ENCODE measurements at places on chromosomes 5 and 9. TPM values are rescaled to one million over a fixed set of nuclear protein-coding genes. Genes with fewer than 3 reads are reported as not detected.
A peak's percentile ranks its signal among the peaks of the same experiment; 100 is the strongest.

- no peak overlapping the region for H3K27ac ChIP-seq
- no peaks in the 10 kb centered on the region for H3K4me1 ChIP-seq
- no peaks in the 10 kb centered on the region for H3K36me3 ChIP-seq
- peak; percentile 74 for DNase-seq
- H3K4me3 ChIP-seq, result no peak overlapping the region
- H3K27me3 ChIP-seq, result no peaks in the 10 kb centered on the region
Measured at GRCh38 chr5:152505442-152506042, 100.5 kb upstream of the NMUR2 start.

GRCh38 chr5:13955896-13956295, 11.4 kb upstream of the DNAH5 start:
- H3K27me3 ChIP-seq, result no peaks in the 10 kb centered on the region
- no peak for DNase-seq
- H3K36me3 ChIP-seq, result no peaks in the 10 kb centered on the region
- H3K4me1 ChIP-seq, result no peaks in the 10 kb centered on the region

DNA sequence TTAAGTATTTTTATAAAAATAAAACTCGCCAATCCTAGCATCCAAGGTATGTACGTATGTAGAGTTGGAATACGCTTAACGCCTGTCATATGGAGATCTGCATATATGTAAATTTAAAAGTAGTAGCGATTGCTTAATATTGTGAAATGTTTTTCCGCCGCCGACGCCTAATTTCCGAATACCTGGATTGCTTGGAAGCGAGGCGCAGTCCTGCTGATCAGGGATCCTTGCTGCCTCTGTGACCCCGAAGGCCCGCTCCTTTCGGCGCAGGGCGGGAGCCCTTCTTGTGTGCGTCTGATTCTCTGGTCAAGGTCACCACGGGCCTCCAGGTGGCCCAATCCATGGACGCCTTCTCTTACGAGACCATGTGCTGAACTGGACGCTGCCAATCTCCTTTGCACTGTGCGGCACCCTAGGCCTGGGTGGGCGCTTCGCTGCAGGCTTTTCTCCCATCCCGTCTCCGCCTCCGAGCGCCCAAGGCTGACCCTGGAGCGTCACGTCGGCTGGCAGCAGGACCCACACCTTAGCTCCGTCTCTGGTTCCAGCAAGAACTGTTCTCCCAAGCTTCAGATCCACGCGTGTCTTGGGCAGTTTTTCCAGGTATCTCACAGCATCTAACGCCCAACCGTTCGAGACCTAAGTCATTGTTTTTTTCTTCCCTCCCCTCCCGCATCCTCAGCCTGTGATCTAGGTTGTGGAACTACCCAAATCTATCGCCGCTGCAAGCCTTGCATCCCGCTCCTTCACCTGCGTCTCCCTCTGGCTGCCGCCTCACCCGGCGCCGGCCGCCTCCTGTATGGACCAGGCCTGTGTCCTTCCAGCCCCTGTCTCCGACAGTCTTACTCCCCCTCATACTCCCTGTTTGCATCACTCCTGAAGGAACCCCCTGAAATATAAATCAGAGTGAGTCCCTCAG, 3.6 kb upstream of the TRIM41 start:
- H3K27me3 ChIP-seq, result no peaks in the 10 kb centered on the region
- peaks cover 14% of the 10 kb centered on the region for H3K4me1 ChIP-seq
- H3K27ac ChIP-seq, result no peak overlapping the region
- no peaks in the 10 kb centered on the region for H3K36me3 ChIP-seq
- DNase-seq, result no peak

GRCh38 chr9:132743931-132744479, 73.7 kb downstream of the GTF3C4 start:
- no peaks in the 10 kb centered on the region for H3K36me3 ChIP-seq
- H3K27ac ChIP-seq, result no peak overlapping the region
- DNase-seq, result no peak
- no peaks in the 10 kb centered on the region for H3K4me1 ChIP-seq
- peaks cover 45% of the 10 kb centered on the region for H3K27me3 ChIP-seq

DNA sequence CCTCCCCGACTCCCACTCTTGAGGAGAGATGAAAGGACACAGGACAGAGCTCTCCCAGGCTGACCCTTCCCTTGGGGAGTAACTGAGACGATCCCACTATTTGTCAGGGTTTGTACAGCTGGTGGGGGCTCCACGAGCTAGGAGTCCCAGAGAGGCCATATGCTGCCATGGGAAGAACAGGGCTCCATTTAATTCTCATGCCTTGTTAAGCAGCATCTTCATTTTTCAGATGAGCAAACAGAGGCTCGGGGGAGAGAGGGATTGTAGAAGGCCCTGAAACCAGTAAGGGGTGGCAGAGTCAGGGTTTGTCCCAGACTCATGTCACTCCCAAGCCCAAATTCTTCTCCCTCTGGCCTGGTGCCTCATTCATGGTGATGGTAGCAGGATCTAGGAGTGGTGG, 176.4 kb downstream of the NSG2 start:
- no peaks in the 10 kb centered on the region for H3K36me3 ChIP-seq
- H3K4me1 ChIP-seq, result no peaks in the 10 kb centered on the region

DNA sequence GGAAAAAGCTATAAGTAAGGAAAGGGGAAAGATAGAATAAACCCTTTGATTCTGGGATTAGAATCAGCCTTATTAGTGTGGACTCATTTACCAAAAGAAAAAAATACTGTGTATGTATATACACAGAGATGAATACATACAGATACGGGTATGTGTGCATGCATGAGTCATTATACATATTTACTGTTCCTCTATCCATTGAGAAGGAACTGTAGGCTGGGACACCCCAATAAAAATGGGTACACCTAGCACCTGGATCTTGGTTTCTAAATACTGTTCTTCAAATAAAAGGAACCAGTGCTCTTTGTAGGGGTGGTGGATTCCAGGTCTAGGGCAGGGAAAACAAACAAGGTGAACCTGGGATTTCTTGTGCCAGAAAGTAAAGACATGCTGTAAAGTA, 48.3 kb downstream of the WHRN start:
- H3K4me3 ChIP-seq, result no peak overlapping the region
- no peak for DNase-seq
- no peaks in the 10 kb centered on the region for H3K4me1 ChIP-seq
- H3K27me3 ChIP-seq, result no peaks in the 10 kb centered on the region

DNA sequence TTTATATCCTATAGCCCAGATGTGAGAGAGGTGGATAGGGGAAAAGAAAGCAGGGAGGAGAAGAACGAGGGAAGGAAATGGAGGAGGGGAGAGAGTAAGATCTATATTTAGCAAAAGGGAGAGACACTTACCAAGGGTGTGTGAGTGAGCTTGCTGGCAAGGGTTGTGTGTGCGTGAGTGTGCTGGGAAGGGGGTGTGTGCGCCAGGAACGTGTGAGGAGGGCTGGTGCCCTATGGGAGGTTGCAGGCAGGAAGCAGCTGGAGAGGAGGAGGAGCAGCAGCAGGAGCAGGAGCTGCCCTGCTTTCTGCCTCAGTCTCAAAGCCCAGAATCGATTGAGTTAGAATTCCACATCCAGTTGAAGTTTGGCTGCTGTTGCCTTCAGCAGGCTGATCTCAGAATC, 148.3 kb upstream of the RUSC2 start:
- H3K27me3 ChIP-seq, result no peaks in the 10 kb centered on the region
- H3K4me1 ChIP-seq, result no peaks in the 10 kb centered on the region
- H3K36me3 ChIP-seq, result peaks cover 15% of the 10 kb centered on the region
- DNase-seq, result peak; percentile 16
- no peak overlapping the region for H3K27ac ChIP-seq

DNA sequence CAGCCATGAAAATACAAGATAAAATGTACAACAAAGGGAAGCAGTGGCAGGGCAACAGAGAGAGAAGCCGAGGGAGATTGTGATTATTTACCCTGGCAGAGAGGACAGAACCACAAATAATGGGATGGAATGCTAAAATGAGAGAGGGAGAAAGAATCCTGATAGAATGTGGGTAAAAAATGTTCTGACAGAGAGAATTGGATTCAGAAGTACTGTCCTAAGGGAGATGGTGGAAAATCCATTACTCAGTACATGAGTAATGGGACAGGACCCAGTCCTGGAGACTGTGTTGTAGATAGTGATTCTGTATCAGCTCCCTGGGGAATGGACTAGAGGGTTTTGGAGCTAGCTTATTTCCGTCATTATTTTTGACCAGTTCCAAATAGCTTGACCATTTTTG, 831.5 kb downstream of the MAT2B start:
- no peaks in the 10 kb centered on the region for H3K4me1 ChIP-seq
- no peak for DNase-seq
- H3K36me3 ChIP-seq, result no peaks in the 10 kb centered on the region
- no peak overlapping the region for H3K4me3 ChIP-seq

- H3K36me3 ChIP-seq, result no peaks in the 10 kb centered on the region
- peaks cover 74% of the 10 kb centered on the region for H3K27me3 ChIP-seq
- no peaks in the 10 kb centered on the region for H3K4me1 ChIP-seq
- no peak for DNase-seq
- no peak overlapping the region for H3K27ac ChIP-seq
Measured at GRCh38 chr5:37834542-37835379, 5.1 kb downstream of the GDNF start.

GRCh38 chr9:122372856-122373845, 2.3 kb downstream of the PTGS1 start:
- no peak overlapping the region for H3K4me3 ChIP-seq
- DNase-seq, result no peak
- H3K27me3 ChIP-seq, result peaks cover 9% of the 10 kb centered on the region
- no peaks in the 10 kb centered on the region for H3K36me3 ChIP-seq

DNA sequence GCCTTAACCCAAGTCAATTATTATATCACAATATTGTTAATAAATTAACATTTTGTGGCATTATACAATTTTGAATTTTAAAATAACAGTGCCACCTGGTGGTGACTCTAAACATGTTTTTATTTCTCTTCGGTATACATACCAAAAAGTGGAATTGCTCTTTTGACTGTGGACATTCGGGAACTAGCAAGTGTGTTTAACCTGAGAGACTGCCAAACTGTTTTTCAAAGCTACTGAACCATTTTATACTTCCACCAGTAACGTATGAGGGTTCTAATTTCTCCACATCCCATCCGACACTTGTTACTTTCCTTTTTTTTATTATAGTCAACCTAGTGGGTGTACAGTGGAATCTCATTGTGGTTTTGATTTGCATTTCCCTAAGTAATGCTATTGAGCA, 18.3 kb upstream of the HSDL2 start:
- peak; percentile 34 for DNase-seq
- H3K4me3 ChIP-seq, result no peak overlapping the region
- no peak overlapping the region for H3K27ac ChIP-seq
- no peaks in the 10 kb centered on the region for H3K36me3 ChIP-seq
- no peaks in the 10 kb centered on the region for H3K4me1 ChIP-seq
- H3K27me3 ChIP-seq, result no peaks in the 10 kb centered on the region

GRCh38 chr9:123300554-123300953, 32.2 kb upstream of the STRBP start:
- no peak overlapping the region for H3K27ac ChIP-seq
- no peak overlapping the region for H3K4me3 ChIP-seq
- H3K27me3 ChIP-seq, result no peaks in the 10 kb centered on the region
- H3K36me3 ChIP-seq, result no peaks in the 10 kb centered on the region

DNA sequence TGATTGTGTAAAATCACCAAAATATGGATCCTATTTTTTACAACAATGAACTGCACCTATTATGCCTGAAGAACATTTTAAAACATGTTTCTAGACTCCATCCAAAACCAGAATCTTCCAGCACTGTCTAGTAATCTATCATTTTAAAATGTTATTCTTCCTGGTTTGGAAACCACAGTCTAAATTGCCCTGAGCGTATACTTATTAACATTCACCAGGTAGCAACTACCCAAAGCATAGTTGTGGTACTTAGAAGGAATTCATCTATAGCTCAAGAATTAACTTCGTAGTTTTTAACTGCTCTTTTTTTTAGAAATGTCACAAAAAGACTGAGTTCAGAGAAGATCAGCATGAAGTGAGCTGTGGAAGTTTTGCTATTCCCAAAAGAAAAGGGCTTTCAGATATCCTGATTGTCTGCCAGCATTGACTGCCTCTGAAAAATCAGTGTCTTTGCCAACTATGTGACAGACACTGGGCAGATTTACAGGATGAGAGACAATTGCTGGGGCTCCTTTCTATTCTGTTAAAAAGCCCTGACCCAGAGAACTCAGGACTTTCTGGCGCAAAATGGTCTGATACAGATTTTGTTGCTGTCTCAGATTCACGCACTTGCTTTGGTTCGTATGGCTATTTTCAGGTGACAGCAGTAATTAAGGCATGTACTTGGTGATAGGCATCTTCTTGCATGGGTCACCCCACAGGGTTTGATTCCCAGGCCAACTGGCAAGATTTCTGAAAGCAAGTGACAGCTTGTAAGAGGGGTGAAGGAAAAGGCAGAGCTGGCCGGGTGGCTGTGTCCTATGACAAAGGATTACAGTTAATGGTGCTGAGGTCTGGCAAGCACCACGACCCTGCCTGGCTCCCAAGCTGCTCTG, 152.5 kb upstream of the RAI14 start:
- H3K4me3 ChIP-seq, result no peak overlapping the region
- DNase-seq, result no peak
- no peaks in the 10 kb centered on the region for H3K27me3 ChIP-seq

- DNase-seq, result no peak
- no peak overlapping the region for H3K4me3 ChIP-seq
- no peaks in the 10 kb centered on the region for H3K27me3 ChIP-seq
Measured at GRCh38 chr9:92934321-92934720, 13.0 kb upstream of the FGD3 start.

- H3K27me3 ChIP-seq, result no peaks in the 10 kb centered on the region
- H3K4me1 ChIP-seq, result no peaks in the 10 kb centered on the region
- no peaks in the 10 kb centered on the region for H3K36me3 ChIP-seq
- peak; percentile 34 for DNase-seq
Measured at GRCh38 chr9:86614871-86615849, 260.9 kb upstream of the TUT7 start.

DNA sequence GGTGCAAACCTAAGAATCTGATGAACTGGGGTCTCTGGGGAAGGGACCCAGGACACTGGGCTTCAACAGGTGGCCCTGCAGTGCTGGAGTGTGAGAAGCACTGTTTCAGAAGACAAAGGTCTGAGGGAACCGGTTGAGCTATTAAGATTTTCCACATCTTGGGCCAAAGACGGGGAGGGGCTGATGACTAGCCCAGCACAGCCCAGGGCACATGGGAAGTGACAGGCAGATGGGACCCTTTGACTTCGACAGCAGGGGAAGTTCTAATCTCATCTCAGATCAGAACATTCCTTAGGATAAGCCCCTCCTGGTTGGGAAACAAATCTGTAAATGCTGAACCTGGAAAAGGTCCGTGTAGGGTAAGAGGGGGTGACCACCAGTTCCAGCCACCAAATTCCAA, 67.4 kb downstream of the RAPGEF1 start:
- no peaks in the 10 kb centered on the region for H3K27me3 ChIP-seq
- no peak overlapping the region for H3K4me3 ChIP-seq
- peak overlapping the region; percentile 18 for H3K27ac ChIP-seq
- no peaks in the 10 kb centered on the region for H3K36me3 ChIP-seq
- peaks cover 78% of the 10 kb centered on the region for H3K4me1 ChIP-seq

GRCh38 chr9:93949694-93950449, 5.3 kb downstream of the BARX1 start:
- no peak overlapping the region for H3K27ac ChIP-seq
- no peak for DNase-seq
- no peaks in the 10 kb centered on the region for H3K27me3 ChIP-seq
- H3K4me1 ChIP-seq, result peaks cover 24% of the 10 kb centered on the region
- H3K36me3 ChIP-seq, result no peaks in the 10 kb centered on the region
- H3K4me3 ChIP-seq, result no peak overlapping the region

- H3K36me3 ChIP-seq, result no peaks in the 10 kb centered on the region
- H3K4me1 ChIP-seq, result peaks cover 7% of the 10 kb centered on the region
- no peak for DNase-seq
- H3K27ac ChIP-seq, result peak overlapping the region; percentile 69
- no peak overlapping the region for H3K4me3 ChIP-seq
Measured at GRCh38 chr9:27433631-27434325, 90.3 kb upstream of the IFNK start.

DMRT3 gene
- total RNA-seq, result 0.30 TPM

PTGDS gene
- 1,059 TPM for total RNA-seq

IL4 gene
- total RNA-seq, result not detected

IL33 gene
- 22.5 TPM for total RNA-seq

FOXD4 gene
- not detected for total RNA-seq
